ENCODE measurements at places on chromosomes 7 and 10. TPM values are rescaled to one million over a fixed set of nuclear protein-coding genes. Genes with fewer than 3 reads are reported as not detected.

LIPM gene
- total RNA-seq, result not detected

TFR2 gene
- 51.7 TPM for total RNA-seq

NME8 gene
- 0.27 TPM for total RNA-seq

STK32C gene
- total RNA-seq, result 25.0 TPM

TFPI2 gene
- total RNA-seq, result 0.81 TPM

HOXA6 gene
- total RNA-seq, result 40.1 TPM

SLC18A3 gene
- total RNA-seq, result under 0.01 TPM

KLF14 gene
- not detected for total RNA-seq

CYP3A5 gene
- total RNA-seq, result not detected

RAPGEF5 gene
- total RNA-seq, result 0.27 TPM

TMEM176A gene
- 2.4 TPM for total RNA-seq

ERVW-1 gene
- under 0.01 TPM for total RNA-seq

RBP3 gene
- total RNA-seq, result not detected

CACNB2 gene
- 11.6 TPM for total RNA-seq

CYP3A4 gene
- total RNA-seq, result not detected

INA gene
- total RNA-seq, result not detected

TUBAL3 gene
- total RNA-seq, result 1.3 TPM

NUP205 gene
- total RNA-seq, result 36.9 TPM

CD36 gene
- 3.2 TPM for total RNA-seq

GIMAP2 gene
- total RNA-seq, result 110 TPM

PPP1R17 gene
- total RNA-seq, result under 0.01 TPM

AGR2 gene
- total RNA-seq, result 0.27 TPM

HOXA1 gene
- total RNA-seq, result 0.27 TPM

LIPF gene
- not detected for total RNA-seq
